ENCODE measurements at places on chromosomes 11 and 22.
A peak's percentile ranks its signal among the peaks of the same experiment; 100 is the strongest.

DNA sequence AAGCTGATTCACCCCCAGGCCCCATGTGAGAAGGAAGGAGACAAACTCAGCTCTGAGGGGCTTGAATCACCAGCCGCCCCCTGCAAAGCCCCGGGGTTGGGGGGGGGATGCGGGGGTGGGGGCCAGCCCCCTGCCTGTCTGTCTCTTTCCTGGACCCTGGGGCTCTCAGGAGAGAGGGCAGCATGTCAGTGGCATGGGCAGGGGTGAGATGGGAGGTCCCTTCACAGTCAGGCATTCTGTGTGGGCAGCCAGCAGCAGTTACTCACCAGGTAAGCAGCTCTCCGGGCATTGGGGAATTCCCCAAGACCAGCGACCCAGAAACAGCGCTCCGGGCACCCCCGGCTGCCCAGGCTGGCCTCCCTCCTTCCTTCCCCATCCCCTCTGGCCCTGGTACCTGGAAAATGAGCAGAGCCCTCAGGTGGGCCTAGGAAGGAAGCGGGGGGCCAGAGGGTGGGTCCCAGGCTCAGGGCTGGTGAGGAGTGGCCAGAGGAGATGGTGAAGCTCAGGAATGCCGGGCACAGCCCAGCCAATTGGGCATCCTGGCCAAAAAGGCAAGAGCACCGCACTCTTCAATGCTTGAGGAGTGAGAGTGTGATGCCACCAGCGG, 4.2 kb upstream of the LIF start:
- peak; percentile 82 for DNase-seq

- DNase-seq: no peak
Observed at GRCh38 chr11:1078191-1078601, 3.5 kb downstream of the MUC2 start.

DNA sequence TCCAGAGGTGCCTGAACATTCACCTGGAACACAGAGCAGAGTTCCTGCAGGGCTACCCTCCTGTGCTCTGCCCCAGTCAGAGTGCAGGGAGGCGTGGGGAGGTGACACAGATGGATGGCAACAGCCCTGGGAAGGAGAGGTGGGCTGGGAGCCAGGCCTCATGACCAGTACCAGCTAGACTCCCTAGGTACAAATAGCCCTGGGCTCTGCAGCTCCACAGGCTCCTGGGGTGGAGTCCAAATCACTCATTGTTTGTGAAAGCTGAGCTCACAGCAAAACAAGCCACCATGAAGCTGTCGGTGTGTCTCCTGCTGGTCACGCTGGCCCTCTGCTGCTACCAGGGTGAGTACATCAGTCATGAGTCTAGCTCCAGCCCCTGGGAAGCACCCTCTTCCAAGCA, at the start of gene SCGB1D2:
SCGB1D2 (plus strand) TSS at position 219 of the 400 bp plus-strand sequence; CDS start at position 288, 69 bp downstream.
- no peak for DNase-seq

DNA sequence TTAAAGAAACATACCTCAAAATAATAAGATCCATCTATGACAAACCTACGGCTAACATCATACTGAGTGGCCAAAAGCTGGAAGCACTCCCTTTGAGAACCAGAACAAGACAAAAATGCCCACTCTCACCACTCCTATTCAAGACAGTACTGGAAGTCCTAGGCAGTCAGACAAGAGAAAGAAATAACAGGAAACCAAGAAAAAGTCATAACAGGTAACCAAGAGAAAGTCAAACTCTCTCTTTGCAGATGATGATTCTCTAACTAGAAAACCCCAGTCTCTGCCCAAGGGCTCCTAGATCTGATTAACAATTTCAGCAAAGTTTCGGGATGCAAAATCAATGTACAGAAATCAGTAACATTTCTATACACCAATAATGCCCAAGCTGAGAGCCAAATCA, 35.6 kb downstream of the TMEM123 start:
- DNase-seq: no peak

- DNase-seq: no peak
Observed at GRCh38 chr11:87849216-87849615, 326.0 kb downstream of the RAB38 start.

GRCh38 chr22:39117585-39118191, 20.6 kb downstream of the APOBEC3H start:
- no peak for DNase-seq

- DNase-seq: no peak
Observed at GRCh38 chr11:57155400-57155799, 26.4 kb upstream of the LRRC55 start.

DNA sequence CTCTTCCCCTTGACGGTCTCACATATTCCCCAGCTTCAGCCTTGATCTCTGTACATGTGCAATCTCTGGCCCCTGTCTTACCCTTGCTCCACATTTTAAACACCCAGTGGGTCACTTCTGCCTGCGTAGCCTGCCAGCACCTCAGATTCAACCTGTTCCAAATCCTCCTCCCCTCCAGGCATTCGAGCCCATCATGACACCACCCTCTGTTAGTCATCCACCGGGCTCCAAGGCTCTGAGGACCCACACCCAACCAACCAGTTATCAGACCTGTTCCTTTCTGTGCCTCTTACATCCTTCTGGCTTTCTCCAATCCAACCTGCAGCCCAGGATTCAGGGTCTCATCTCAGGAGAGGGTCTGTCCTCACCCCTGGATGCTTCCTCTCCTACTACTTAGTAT, 119.8 kb upstream of the TBCEL start:
- DNase-seq: no peak

DNA sequence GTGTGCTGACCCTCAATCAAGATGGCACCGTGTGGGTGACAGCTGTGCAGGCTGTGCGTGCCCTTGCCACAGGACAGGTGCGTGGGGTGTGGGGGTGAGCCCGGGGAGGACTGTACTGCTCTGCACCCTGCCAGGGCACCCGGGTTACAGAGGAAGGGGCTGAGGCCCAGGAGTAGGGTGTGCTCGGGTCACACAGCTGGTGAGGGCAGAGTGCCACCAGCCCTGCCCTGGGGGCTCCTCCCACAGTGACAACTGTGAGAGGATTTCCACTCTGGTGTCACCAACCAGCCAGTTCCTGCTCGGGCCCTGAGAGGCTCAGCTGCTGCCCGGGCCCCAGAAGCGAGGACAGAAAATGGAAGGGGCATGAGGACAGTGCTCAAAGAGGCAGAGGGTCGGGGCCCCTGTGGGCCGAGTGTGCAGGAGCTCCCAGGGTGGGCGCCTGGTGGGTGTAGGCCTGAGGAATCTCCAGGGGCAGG, 20.5 kb downstream of the TRMU start:
- DNase-seq: no peak

GRCh38 chr11:103545551-103545950, 436.3 kb downstream of the DYNC2H1 start:
- DNase-seq: no peak

DNA sequence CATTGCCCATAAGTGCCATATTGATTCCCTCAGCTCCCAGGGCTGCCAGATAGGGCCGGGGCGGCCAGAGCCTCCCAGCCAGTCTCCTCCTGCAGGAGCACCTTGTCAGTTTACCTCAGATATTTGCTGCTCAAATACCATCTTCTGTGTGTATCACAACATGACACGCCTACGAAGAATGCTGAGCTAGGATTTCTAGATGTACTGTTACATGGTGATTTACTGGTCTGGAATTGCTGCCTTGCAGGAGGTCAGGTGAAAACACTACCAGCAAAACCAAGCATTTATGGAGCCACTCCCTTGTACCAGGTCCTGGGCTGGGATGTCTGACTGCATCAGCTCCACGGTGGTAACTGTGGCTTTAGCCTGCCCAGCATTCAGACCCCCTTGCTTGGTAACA, 11.8 kb downstream of the MICAL3 start:
- DNase-seq: no peak
